Activated CD4-positive, alpha-beta T cell treated with anti-CD3 and anti-CD28 coated beads for 48 hours (primary cell): ENCODE measurements at places on chromosomes 1 and 21.

DNA sequence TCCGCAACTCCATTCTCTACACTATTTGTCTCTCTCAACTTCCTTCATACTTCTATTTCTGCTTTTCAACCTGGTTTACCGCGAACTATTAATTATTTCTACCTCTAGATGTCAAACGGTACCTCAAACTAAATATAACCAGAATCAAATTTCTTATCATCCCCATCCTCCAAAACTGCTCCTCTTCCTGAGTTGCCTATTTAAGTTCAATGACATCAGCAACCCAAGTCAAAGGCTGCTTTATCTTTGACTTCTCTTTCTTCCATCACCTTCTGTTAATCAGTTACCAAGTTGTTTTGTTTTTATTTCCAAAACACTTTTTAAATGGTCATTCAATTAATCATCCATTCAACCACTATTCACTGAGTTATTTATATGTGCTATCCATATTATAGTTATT lies 171.9 kb downstream of the COL24A1 start:
- DNase-seq = no peak

- no peak for DNase-seq
These were observed 22.1 kb upstream of the DISP1 start for GRCh38 chr1:222792744-222793143.

GRCh38 chr1:88800382-88801051 lies 90.8 kb downstream of the GTF2B start:
- DNase-seq = peak; percentile 51

DNA sequence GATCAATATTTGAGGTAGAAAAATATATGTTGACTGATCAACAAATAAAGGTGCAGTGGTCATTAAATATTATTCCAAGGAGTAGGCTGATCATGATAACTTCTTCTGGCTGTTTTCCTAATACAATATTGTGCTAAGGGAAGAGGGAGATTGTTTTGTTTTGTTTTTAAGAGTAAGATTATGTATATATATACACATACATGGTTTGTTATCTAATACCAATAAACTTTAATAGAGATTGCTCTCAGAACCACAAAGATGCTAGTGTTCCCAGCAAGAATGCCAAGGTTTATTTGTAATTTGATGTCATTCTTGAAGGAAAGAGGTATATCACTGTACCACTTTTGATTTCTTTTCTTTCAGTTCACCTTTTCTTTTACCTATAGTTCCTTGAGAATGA lies 10.1 kb downstream of the CLCA2 start:
- no peak for DNase-seq
